ENCODE measurements at places on chromosomes 11 and 22. TPM values are rescaled to one million over a fixed set of nuclear protein-coding genes. Genes with fewer than 3 reads are reported as not detected.

The ANAPC15 gene
- 40.0 TPM for total RNA-seq

The HORMAD2 gene
- total RNA-seq, result not detected

The MIAT gene
- 1.1 TPM for total RNA-seq

GRCh38 chr11:17744151-17744940, 9.8 kb downstream of the KCNC1 start:
- ATAC-seq, result no peak

- no peak for ATAC-seq
These were observed 8.9 kb upstream of the DCHS1 start for GRCh38 chr11:6664551-6664950.

DNA sequence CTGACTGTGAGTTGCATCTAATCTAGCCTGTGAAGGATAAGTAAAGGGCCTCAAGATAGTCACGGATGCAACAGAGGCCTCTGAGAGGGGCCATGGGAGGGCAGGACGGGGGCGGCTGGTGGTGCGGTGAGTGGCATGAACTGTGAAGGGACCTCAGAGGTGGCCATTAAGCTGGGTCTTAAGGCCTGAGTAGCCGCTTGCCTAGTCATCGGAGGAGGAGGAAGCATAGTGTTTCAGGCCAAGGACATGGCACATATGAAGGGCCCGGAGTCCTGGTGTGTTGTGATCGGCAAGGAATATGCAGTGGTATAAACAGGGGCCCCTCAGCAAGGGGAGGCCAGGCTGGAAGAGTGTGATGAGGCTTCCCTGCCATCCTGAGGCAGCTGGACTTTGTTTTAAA, 51.8 kb downstream of the TRIOBP start:
- no peak for ATAC-seq

Data from gastroesophageal sphincter (tissue), 4 donors.